ENCODE measurements at places on chromosomes 1 and 21. TPM values are rescaled to one million over a fixed set of nuclear protein-coding genes. Genes with fewer than 3 reads are reported as not detected.

- DNase-seq = no peak
These were observed 7.4 kb downstream of the LHX9 start for GRCh38 chr1:197924516-197925123.

DNA sequence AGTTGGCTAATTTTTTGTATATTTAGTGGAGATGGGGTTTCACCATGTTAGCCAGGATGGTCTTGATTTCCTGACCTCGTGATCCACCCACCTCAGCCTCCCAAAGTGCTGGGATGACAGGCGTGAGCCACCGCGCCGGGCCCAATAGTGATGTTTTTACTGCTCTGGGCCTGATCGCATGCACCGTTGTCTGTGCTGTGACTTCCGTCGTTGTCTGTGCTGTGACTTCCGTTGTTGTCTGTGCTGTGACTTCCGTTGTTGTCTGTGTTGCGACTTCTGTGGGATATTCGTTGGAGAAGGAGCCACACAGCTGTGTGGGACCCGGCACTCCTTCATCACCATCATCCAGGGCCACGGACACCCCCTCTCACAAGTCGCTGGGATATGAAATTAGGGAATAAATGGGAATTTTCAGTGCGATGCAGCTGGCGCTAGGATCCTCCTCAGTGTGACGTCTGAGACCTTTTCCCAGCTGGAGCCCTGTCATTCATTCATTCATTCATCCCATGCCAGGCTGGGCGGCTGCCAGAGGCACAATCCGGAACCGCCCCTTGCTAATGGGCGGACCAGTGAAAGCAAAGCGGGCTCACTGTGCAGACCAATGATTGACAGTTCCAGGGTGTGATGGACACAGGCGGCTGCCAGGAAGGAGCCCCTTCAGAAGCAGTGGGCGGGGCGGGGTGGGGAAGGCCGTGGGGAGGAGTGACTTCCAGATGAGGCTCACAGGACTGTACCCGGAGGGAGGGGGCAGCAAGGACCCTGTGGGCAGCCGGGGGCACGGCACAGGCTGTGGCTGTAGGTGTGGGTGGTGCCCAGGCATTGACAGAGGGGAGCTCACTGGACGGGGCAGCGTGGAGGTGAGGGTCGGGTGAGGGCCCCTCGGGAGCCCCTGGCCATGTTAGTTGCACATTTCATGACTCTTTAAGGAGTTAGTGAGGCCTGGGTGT lies 48.9 kb downstream of the PRKCZ start:
- DNase-seq = peak; percentile 69

- no peak for DNase-seq
These were observed 7.1 kb downstream of the POU3F1 start for GRCh38 chr1:38039331-38040088.

DNA sequence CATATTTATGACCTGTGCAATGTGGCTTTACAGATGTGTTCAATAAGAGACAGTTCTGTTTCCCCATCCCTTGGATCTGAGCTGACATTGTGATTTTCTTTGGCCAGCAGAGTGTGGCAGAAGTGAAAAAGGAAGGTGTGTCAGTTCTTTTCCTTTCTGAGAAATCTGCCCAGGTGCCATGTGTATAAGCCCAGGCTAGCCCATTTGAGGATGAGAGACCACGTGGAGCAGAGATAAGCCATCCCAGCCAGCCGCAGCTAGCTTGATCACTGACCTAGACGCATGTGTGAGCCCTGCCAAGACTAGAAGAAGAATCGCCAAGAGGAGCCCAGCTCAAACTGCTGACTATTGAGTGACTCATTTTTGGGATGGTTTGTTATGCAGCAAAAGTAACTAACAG lies 127.8 kb downstream of the KCNJ6 start:
- DNase-seq = no peak

GRCh38 chr1:81700728-81701470 lies 99.8 kb upstream of the ADGRL2 start:
- no peak for DNase-seq

DNA sequence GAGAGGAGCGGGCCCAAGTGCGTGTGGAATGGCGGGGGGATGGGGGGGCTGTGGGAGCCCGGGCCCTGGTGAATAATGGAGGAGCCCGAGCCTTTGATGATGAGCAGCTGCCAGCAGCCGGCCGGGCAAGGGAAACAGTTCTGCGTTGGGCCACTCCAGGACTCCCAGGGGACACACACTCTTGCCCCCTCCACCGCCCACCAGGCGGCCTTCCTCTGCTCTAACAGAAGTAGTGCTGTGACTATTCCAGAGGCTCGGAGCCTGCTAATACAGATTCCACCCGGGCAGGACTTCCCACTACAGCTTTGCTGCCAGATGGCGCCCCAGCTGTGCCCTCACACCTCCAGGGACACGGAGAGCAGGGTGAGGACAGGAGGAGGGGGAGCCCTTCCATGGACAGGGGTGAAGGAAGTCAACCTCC lies 48.2 kb upstream of the LRP8 start:
- peak; percentile 71 for DNase-seq

DNA sequence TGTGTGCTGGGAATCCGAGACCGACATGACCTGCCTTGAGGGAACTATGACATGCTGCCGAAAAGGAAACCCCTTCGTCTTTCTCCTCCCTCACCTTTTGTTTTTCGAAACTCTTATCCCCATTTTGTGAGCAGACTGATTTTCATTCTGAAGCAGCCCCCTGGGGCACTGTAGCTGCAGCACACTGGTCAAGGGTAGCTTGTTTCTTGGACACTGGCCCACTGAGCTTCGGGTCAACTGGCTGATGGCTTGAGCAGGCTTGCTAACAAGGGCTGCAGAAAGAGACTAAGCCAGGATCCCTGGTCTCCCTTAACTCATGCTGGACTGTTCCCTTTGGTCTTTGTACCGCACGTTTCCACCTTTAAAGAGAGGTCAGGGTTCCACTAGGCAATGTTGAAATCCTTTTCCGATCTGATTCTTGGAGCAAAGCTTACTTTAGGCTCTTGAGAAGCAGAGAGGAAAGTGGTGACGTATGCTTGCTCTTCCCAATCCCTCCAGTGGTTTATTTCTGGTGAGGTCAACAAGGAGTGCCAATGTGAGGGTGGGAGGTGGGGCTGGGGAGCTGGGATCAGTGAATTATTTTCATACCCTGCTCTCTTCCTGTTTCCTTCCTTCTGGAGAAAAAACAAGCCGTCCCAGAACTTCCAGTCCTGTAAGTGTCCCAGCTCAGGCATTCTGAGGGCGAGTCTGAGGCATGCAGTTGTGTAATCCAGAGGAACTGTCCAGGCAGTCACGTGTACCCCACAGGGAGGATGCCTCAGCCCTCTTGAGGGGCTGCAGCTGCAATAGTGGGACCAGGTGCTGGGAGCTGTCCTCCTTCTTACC lies 7.6 kb downstream of the CYP4B1 start:
- DNase-seq = no peak

DNA sequence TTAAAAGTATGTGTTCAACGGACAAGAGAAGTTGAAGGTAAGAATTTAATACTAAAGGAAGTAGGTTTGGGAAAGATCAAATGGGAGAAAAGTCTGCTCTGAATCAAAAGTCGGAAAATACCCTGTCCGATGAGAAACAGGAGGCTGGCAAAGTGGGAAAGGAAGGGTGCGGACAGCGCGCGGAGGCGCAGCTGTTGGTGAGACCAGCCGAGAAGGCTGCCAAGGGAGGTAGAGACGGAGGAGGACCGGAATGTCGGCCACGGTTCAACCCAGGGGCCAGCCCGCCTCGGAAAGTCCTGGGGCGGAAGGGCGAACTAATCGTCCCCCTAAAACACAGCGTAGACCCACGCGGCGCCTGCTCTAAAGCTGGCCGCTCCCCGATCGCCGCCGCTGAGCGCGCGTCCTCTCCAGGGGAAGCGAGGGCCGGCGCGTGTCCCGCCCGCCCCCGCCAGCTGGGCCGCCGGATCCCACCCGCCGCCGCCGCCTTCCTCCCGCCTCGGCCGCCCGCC lies 639 bp upstream of the SPATA1 start:
- DNase-seq = no peak

- DNase-seq = no peak
These were observed 167.1 kb upstream of the JUN start for GRCh38 chr1:58950897-58951296.

DNA sequence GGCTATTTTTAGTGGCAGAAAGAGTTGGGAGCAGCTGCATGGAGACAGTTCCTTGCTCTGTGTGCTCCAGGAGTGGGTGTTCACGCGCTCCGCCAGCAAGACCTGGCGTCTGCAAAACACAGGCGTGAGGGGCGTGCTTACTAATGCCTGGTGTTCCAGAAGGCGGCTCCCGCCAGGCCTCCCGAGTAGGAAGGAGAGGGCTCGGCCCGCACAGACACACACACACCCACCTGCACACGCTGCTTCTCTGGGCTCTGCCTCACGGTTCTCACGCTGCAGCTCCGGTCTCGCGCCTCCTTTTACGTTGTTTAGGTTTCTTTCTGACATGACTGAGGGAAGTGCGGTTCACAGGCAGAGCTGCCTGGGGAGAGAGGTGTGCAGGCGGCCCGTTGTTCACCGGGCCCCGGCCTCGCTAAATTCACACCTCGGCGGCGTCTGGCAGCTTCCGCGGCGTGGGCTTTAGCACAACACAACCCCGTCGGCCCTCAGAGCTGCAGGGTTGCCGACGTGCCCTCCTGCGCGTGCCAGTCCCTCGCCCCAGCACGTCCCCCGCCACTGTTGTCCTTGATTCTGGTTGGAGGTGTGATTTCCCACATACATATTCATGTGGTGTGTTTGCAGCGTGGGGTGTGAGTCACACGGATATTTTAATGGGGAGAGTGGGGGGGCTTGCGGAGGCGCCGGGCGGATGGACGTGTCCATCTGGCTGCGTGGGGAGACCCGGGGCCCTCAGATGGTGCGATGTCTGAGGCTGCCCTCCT lies 77.0 kb downstream of the SKI start:
- DNase-seq = no peak

The PGLYRP4 gene
- not detected for total RNA-seq

The EFNA4 gene
- 10.6 TPM for total RNA-seq

The SPAG17 gene
- total RNA-seq = not detected
